H1 (cell line): ENCODE measurements at places on chromosomes 1 and 21. TPM values are rescaled to one million over a fixed set of nuclear protein-coding genes. Genes with fewer than 3 reads are reported as not detected.

DNA sequence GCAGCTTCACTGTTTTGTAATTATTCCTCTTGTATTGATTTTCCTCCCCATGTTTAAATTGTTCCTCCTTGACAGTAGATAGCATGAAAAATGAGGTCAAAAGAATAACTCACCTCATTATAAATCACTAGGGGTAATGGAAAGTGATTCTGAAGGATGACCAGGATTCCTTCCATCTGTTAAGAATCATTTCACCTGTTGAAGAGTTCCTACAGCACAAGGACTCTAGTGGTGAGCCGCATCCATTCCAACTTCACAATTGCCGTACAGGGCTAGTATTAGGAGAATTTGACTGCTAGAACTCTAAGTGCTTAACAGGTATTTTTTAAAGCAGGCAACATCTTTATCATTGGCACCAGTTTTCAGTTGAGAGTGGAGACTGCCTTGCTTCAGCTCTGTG is 13.7 kb downstream of the PPP1R12B start:
- H3K27ac ChIP-seq: peak overlapping the region; percentile 53; the same call in 1 of the 2 replicates
- peaks cover 14% of the 10 kb centered on the region for H3K4me1 ChIP-seq
- H3K27me3 ChIP-seq: no peaks in the 10 kb centered on the region
- no peaks in the 10 kb centered on the region for H3K36me3 ChIP-seq
- no peak overlapping the region for H3K4me3 ChIP-seq

GRCh38 chr21:44759628-44760285 is 41.9 kb downstream of the UBE2G2 start:
- no peak overlapping the region for H3K4me3 ChIP-seq
- H3K27ac ChIP-seq: no peak overlapping the region
- DNase-seq: no peak
- no peaks in the 10 kb centered on the region for H3K36me3 ChIP-seq
- peaks cover 7% of the 10 kb centered on the region for H3K4me1 ChIP-seq

DNA sequence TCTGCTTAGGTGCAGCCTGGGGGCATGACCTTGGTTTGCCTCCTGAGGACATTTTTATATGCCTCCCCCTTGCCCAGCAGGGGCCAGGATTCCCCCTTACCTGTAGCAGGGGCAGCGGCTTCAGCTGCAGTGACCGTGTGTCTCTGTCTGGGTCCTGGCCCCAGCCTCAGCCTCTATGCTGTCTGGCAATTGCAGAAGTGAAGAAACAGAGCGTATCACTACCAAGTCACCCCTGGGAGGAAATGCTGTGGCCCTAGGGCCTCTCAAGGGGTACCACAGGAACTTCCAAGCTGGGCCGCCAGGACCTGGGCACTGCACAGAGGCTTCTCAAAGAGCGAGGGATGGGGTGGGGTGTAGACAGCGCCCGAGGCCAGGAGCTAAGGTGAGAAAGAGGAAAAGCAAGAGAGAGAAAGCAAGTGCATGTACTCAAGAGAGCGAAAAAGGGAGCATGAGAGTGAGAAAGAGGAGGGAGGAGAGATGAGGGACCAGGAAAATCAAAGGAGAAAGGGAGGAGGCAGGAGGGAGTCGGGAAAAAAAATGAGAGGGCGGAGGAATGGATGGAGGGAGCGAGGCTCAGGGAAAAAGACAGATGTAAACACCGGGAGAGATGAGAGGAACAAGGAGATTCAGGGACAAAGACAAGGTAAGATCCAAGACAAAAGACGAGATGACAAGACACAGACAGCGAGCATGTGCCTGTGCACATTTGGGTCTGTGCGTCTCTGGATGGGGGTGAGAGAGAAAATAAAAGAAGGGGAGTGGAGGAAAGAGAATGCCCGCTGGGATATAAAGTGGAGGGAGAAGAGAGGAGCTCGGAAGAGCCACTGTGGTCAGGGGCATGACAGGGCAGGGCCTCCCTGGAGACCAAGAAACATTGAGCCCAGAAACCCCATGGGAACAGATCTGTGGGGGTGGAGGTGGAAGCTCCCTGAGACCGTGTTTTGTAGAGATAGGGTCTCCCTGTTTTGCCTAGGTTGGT is at the start of gene PTAFR:
PTAFR (minus strand) TSS at position 199 of the 979 bp plus-strand sequence. CDS start 25,669 bp downstream, outside the sequence.
- no peaks in the 10 kb centered on the region for H3K27me3 ChIP-seq
- H3K27ac ChIP-seq: no peak within 1 kb of the TSS; the same call in 1 of the 2 replicates
- no peak for DNase-seq

DNA sequence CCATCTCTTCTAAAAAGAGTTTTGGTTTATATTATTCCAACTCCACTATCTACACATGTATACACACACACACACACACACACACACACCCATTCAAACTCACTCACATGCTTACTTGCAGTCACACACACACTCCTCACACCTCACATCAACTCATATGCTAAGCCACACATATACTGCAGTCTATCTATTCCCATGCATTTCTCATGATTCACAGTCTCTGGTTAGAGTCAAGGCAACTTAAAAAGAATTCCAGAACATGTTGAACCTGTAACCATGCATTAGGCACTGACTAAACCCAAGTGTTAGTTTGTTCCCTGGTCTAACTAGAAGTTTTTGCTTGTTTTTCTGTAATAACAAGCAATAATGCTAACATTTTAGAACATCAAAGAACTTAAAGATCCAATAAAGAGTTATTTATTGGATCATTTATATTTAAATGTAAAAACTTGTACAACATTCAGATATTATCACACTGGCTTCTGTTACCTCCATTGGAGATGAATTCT is 931.1 kb downstream of the PLA2G4A start:
- no peak for DNase-seq
- H3K4me1 ChIP-seq: no peaks in the 10 kb centered on the region
- H3K27ac ChIP-seq: no peak overlapping the region
- H3K4me3 ChIP-seq: no peak overlapping the region
- peaks cover 3% of the 10 kb centered on the region; the same call in 1 of the 2 replicates for H3K36me3 ChIP-seq

- DNase-seq: no peak
- H3K4me3 ChIP-seq: no peak overlapping the region
- no peak overlapping the region for H3K27ac ChIP-seq
- H3K4me1 ChIP-seq: no peaks in the 10 kb centered on the region
Measured at GRCh38 chr1:68174738-68175113, 57.6 kb downstream of the WLS start.

The EPHA2 gene
- 28.4 and 33.6 TPM in 2 replicates for total RNA-seq

GRCh38 chr21:33861125-33861524 is 54.5 kb downstream of the ATP5PO start:
- peaks cover 16% of the 10 kb centered on the region; the same call in 1 of the 2 replicates for H3K4me1 ChIP-seq
- H3K27me3 ChIP-seq: no peaks in the 10 kb centered on the region
- no peak for DNase-seq
- H3K36me3 ChIP-seq: no peaks in the 10 kb centered on the region
- no peak overlapping the region for H3K27ac ChIP-seq

DNA sequence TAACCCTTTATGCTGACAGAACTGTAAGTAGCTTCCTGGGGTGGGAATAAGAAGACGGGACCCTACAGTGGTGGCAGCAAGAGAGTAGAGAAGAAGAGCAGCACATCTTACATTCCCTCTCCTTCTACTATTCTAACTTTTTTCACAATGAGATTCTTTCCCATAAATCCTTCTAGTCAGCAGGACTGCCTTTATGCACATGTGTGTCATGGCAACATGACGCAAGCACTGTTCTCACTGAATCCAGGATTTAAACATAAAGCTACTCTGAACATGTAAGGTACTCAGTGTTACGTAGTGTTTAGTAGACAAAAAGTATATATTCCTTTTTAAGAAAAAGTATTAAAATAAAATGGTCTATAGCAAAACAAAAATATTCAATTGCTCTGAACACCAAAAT is 309.7 kb upstream of the LYPLAL1 start:
- no peaks in the 10 kb centered on the region for H3K4me1 ChIP-seq
- H3K4me3 ChIP-seq: no peak overlapping the region

The BCAS2 gene
- total RNA-seq: 52.2 and 55.7 TPM in 2 replicates

DNA sequence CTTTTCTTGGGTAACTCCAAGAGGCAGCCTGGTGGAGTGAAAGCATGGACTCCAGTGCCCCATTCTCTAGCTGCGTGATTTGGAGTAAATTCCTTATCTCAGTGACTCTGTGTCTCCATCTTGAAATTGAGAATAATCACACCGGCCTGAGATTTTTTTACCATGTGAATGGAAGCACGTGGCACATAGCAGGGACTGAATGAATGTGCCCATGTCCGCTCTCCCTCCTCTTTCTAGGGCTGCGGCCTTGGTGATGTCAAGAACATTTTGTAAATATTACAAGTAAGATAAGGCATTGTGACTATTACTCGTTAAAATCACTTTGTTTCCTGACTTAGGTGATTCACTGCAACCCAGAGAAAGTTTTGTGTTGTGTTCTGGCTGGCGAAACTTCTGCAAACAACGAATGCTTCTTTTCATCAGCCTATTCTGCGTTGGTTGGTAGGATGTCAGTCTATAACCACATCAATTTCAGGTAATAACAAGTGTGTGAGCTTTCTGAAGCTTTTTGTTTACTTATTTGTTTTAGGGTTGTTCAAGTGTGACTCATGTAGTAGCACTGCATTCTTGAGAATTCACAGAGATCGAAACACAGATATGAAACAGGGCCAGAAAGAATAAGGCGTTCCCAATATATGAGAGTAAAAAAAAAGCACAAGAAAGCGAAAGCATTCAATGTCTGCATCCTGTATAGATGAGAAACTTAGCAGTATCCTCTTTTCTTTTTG is 135.7 kb upstream of the SLC45A1 start:
- no peaks in the 10 kb centered on the region for H3K36me3 ChIP-seq

The CFHR5 gene
- total RNA-seq: not detected in 2 replicates

The NLRP3 gene
- 0.19 and 0.23 TPM in 2 replicates for total RNA-seq

DNA sequence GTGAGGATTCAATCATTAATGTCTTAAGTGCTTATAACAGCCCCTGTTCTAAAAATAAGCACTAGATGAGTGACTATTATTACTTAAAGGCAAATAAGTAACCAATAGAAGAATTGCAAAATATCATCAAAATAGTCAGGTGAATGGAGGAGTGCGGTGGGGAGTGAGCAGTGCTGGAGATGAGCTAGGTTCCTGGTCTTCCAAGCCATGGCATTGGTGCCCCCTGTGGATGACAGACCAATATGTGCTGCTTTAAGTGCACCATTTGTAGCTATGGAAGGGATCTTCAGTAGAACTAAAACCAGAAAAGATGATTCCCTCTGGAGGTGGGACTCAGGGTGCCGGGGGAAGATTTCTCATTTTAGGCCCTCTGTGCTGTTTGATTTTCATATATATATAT is 46.1 kb upstream of the SLC30A1 start:
- no peaks in the 10 kb centered on the region for H3K36me3 ChIP-seq
- no peaks in the 10 kb centered on the region for H3K4me1 ChIP-seq
- DNase-seq: no peak
- no peaks in the 10 kb centered on the region for H3K27me3 ChIP-seq

DNA sequence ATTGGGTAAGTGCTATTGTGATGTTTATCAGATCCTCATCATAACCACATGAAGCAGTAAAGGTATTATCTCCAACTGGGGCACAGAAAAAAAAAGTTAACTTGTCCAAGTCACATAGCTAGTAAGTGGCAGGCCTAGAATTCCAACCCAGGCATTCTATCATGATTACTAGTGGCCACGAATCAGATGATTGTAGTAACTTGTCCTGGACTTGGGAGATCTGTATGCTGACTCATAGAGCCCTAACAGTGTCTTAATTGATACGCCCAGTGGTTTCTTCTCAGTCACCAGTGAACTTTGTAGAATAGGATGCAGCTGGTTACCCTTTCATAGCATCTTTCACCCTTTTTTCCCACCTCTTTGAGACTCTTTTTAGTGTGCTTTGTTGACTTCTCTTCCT is 91.1 kb upstream of the UBE2U start:
- no peak overlapping the region for H3K27ac ChIP-seq
- no peaks in the 10 kb centered on the region for H3K36me3 ChIP-seq
- no peak for DNase-seq
- no peaks in the 10 kb centered on the region; the same call in 1 of the 2 replicates for H3K4me1 ChIP-seq
- H3K27me3 ChIP-seq: no peaks in the 10 kb centered on the region

DNA sequence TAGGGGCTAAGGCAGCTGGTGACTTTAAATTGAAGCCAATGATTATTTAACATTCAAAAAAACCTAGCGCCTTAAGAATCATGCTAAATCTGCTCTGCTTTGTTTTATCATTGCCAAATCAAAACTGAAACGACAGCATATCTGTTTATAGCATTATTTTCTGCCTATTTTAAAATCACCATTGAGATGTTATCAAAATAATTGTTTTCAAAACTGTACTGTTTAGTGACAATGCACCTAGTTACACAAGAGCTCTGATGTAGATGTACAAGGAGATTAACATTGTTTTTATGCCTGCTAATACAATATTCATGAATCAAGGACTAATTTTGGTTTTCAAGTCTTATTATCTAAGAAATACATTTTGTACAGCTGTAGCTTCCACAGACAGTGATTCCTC is 1521.3 kb downstream of the AMY1C start:
- H3K36me3 ChIP-seq: no peaks in the 10 kb centered on the region
- no peaks in the 10 kb centered on the region for H3K4me1 ChIP-seq
- H3K27me3 ChIP-seq: no peaks in the 10 kb centered on the region
- H3K27ac ChIP-seq: no peak overlapping the region
- DNase-seq: no peak

DNA sequence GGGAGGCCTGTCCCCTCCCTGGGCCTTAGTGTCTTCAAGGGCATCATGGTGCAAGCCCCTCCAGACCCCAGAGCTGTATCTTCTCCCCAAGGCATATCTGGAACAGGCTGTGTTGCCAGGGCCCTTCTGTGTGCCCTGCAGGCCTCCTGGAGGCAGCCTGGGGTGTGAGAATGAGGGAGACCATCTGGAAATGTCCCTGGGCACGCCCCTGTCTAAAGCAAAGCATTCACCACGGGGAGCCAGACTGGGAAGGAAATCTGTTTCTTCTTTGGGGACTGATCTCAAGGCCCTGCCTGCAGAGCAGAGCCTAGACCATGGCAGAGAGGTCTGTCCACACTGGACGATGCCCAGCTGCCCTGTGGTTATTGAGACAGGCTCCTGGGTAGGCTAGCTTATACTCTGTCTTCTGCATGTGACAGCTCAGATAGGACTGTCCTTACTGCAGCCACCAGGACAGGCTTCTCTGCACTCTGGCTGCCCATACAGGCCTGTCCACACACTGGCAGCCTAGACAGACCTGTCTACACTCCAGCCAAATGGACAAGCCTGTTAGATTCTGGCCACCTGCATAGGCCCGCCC is 24.6 kb downstream of the PODN start:
- H3K36me3 ChIP-seq: no peaks in the 10 kb centered on the region
- no peak for DNase-seq
- no peaks in the 10 kb centered on the region for H3K27me3 ChIP-seq
- H3K4me3 ChIP-seq: no peak overlapping the region
